ENCODE measurements at places on chromosomes 1 and 21.

DNA sequence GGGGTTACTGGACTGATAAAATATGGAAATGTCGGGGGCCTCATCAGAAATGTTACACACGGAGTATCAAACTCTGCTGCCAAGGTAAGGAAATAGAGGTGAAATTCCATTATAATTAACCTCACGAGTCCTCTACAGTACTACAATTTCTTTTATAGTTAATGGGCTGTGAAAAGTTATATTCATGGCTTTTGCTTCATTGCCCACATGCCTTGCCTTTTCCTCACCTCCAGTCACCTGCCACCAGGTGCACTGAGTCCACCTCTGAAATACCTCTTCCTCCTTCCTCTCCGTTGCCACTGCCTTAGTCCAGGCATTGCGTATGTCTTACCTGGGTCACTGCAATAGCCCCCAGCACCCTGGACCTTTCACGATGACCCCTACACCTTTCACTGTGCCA, 186.9 kb downstream of the VPS13D start:
- no peak for DNase-seq

DNA sequence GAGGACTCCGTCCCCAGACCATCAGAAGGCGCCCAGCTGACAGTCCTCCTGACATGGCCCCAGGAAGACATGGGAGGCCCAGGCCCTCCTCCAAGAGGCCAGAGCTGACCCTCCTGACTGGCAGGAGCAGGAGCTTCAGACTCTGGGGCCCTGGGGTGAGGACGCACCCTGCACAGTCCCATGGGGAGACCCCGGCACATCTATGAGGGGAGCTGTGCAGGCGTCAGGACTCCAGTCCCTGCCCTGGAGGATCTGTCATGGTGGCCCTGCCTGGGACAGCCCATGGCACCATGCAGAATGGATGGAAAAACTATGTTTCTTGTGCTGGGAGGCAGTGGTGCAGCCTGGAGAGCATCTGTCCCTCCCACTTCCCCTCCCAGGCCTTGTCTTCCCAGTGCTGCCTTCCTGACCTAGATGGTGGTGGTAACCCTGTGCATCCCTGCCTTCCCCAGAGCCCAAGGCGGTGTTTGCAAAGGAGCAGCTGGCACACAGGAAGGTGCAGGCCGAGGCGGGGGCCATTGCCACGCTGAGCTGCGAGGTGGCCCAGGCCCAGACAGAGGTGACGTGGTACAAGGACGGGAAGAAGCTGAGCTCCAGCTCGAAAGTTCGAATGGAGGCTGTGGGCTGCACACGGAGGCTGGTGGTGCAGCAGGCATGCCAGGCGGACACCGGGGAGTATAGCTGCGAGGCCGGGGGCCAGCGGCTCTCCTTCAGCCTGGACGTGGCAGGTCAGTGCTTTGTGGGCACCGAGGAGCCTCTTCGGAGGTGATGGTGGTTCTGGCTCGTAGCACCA, 41.9 kb downstream of the OBSCN start:
- DNase-seq, result no peak

DNA sequence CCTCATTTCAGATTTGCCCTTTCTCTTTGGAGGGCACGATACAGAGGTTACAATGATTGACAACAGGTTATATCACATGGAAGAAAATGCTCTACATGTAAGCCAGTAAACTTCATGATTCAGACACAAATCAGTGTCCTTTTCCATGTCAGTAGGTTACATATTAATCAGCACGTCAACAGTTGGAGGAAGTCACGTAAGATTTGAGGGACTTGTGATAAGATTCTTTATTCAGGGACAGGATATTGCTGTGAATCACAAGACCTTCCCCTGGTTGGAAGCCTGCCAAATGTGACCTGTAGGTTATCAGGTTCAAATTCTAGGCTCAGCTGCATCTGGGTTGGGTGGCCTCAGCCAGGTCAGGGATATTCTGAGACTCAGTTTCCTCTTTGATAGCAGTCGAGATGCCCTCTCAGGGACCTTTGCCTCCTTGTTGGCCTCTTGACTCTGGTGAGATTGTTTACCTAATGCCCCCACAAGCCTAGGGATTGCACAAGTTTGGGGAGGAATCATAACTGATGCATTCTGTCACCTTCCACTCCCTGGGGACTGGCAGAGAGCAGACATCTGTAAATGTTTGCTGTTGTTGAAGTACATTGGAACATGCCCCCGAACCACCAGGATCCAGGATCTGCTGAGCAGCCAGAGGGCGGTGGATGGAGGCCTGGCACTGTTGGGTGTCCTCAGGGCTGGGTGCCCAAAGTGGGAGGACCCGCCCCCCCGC, 31.9 kb downstream of the SERINC2 start:
- DNase-seq, result no peak

GRCh38 chr1:160628799-160629263, 18.0 kb downstream of the SLAMF1 start:
- no peak for DNase-seq

DNA sequence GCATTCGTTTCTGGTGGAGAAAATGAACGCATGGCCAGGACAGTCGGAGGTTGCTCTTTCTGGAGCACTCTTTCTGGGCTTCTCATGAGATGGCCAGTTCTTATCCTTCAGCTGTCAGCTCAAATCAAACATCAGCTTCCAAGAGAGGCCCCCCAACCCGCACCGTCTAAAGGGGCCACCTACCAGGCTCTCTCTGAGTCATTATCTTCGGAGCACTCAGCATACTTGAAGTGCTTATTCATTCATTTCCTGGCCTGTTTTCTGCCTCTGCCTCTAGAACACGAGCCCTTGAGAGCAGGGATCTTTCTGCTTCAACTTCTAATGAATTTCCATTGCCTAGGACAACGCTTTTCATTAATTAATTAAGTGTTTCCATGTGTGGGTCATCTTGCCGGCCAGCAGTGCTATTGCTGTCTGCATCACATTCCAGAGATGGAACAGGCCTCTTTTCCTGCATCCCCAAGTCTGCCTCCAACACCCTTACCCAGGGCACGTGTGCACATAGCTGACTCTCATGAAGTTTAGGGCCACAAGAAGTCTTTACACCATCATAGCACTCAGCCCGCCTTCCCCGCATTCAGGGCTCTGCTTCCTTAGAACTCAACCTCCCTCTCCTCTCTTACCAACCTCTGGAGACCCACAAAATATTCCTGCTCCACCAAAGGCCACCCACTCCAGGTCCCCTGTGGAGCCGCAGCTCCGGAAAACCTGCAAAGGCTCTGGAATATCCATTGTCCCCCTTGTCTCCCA, 52.1 kb upstream of the LAPTM5 start:
- DNase-seq, result no peak

GRCh38 chr1:209659909-209660308, 7.7 kb upstream of the LAMB3 start:
- no peak for DNase-seq

DNA sequence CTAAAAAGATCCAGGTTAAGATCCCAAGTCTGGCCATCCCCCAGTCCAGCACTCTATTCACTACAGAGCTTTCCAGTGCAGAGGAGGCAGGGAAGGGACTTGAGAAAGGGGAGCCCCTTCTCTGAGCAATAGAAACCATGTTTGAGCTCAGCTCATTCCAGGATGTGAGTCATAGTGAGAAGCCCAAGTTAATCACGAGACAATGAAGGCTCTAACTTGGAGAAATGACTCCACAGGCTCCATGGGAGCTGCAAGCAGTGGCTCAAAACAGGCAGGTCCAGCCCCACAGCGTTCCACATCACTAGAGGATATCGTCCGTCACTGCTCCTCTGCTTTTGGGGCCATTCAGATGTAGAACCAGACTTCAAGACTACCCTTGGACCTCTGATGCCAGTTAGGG, 59.1 kb downstream of the CAMK2N1 start:
- no peak for DNase-seq

DNA sequence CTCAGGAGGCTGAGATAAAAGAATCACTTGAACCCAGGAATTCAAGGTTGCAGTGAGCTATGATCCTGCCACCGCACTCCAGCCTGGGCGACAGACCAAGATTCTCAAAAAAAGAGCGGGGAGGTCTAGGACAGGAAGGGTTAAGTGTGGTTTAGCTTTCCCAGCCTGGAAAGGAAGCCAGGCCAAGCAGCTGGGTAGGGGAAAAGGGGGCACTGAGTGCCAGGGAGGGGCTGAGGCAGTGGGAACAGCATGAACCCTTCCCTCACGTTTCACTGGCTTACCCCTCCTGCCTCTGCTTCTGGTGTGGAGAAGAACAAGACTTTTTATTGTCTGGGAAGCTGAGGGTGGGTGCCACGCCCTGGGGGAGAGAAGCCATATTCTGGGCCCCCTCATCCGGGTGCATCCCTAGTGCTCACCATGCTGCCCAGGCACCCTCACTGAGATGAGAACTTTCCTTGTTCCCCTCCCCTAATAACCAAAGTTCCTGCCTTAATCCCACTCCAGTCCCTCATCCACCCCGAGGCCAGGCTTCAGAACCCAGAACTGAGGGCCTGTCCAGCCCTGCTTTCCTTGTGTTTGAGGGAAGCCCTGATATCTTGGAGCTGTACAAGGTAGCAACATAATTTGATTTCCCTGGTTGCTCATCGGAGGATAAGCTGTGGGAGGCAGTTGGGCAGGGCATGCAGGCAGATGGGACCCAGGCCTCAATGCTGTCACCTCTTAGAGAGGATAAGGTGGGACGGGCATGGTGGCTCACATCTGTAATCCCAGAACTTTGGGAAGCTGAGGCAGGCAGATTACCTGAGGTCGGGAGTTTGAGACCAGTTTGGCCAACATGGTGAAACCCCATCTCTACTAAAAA, 2.0 kb upstream of the LMNA start:
- no peak for DNase-seq

DNA sequence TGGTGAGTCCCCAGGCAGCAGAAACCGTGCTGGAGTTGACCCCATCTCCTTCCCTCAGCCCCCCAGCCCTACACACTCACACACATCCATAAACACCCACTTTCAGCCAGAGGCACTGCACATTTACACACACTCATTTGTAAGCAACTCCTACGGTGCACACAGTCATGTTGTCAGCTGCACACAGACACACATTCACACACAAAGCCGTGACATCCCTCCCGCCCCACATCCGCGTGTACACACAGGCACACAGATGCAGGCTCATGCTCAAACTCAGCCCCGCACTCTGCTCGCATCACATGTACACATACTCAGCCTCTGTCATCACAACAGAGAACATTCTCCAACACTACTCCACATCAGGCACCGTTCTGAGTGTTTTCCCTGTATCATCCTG, 47.6 kb downstream of the LACTBL1 start:
- no peak for DNase-seq

DNA sequence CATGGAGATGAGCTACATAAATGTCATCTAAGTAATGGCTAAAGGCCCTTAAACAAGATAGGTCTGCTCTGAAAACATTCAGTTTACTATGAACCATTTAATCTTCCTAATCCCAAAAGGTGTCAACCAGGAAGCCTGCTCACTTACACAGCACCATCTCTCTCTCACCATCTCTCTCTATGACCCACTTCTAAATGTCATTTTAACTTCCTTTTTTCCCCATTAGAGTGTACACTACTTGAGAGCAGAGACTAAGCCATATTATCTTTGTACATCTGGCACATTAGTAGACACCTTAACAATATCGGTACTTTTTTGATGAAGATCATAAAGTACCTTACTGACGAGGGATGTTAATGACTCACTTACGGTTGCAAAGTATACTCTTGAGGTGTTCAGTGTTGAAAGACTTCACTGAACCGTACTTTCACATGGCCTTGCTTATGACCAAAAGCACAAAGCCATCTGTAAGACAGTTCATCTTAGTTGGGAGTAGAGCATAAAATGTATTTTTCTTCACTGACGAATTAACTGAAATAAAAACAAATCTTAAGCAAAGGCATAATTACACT, 25.4 kb downstream of the FBXO42 start:
- DNase-seq, result no peak

DNA sequence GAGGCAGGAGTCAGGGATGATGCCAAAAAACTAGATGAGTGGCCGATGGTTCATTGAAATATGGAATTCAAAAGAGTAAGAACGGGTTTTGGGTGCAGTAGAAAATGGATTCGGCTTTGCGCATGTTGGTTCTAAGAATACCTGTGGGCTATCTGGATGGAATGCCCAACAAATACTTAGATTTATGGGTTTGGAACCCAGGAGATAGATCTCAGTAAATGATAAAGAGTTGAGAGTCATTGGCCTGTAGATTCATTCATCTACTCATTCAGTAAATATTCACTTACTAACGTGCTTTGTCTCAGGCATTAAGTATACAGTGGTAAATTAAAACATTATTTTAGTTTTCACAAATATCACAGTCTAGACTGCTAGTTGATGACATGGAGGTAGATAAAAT, 247.7 kb downstream of the NFIA start:
- DNase-seq, result no peak

GRCh38 chr1:178031856-178032320, 62.0 kb upstream of the RASAL2 start:
- DNase-seq, result peak; percentile 85

DNA sequence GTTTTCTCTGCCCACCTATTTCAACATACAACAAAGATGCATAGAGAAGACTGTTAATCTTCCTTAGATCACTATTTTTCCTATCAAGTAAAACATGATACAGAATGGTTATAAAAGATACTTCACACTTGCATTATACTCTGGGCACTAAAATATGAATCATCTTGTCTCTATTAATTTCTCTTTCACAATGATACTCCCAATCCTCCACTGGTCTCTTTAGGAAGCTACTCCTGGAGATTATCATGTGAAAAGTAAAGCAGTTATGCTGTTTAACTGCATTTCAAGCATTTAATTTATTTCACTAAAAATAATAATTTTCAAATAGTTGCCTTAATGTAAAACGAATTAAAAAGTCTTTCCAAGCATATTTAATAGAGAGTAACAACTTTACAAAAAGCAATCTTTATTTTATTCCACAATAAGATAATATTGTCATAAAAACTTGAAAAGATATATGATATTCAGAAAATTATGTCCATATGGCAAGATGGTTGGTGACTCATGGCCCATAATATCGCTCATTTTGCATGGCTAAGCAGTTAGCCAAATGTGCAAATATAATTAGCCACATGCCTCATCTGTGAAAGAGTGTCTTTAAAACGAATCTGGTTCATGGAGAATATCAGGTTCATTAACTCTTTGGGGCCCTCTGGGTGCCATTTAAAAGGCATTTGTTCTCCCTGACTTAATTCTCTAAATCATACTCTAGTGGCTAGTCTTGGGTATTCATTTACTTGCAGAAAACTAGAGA, 1569.0 kb upstream of the B3GALT2 start:
- DNase-seq, result no peak

GRCh38 chr1:172320733-172321132, 99.8 kb upstream of the C1orf105 start:
- DNase-seq, result peak; percentile 25

DNA sequence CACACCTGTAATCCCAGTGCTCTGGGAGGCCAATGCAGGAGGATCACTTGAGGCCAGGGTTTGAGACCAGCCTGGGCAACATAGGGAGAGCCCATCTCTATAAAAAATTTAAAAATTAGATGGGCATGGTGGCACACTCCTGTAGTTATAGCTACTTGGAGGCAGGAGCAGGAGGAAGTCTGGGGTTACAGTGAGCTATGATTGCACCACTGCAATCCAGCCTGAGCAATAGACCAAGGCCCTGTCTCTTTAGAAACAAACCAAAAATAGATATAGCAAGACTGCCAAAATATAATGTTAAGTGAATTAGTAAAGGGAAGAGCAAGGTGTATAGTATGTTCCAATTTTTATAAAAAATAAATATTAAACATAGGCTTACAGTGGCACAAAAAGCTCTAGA, 28.8 kb downstream of the PLEKHO1 start:
- no peak for DNase-seq
